Activated CD4-positive, alpha-beta T cell treated with anti-CD3 and anti-CD28 coated beads, Interleukin-2, amount 10 ng/mL, durations not matched to agents 7 days and 5 days (primary cell): ENCODE measurements at places on chromosomes 7 and 10. TPM values are rescaled to one million over a fixed set of nuclear protein-coding genes. Genes with fewer than 3 reads are reported as not detected.

- H3K27me3 ChIP-seq = peaks cover 2% of the 10 kb centered on the region
- H3K27ac ChIP-seq = no peak overlapping the region
- H3K4me1 ChIP-seq = no peaks in the 10 kb centered on the region
- DNase-seq = no peak
- H3K4me3 ChIP-seq = no peak overlapping the region
These were observed 491.9 kb upstream of the PFKP start for GRCh38 chr10:2575460-2575859.

GRCh38 chr10:125535559-125535958 lies 147.4 kb downstream of the TEX36 start:
- no peak for DNase-seq
- H3K4me3 ChIP-seq = no peak overlapping the region
- H3K4me1 ChIP-seq = no peaks in the 10 kb centered on the region
- no peaks in the 10 kb centered on the region for H3K27me3 ChIP-seq

DNA sequence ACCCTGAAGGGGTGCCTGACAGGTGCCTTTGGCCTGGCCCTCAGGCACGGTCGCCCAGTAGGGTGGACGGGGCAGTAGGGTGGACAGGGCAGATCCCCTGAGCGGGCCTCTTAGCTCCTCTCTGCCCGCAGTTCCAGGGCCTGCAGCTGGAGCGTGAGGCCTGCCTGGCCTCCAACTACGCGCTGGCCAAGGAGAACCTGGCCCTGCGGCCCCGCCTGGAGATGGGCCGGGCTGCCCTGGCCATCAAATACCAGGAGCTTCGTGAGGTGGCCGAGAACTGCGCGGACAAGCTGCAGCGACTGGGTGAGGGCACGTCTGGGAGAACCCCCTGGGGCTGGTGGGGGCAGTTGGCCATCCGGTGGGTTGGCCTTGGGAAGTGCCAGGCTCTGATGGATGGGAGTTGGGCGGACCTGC lies 1.7 kb downstream of the VPS37D start:
- H3K27me3 ChIP-seq = peaks cover 24% of the 10 kb centered on the region
- H3K27ac ChIP-seq = no peak overlapping the region
- DNase-seq = no peak
- no peak overlapping the region for H3K4me3 ChIP-seq
- no peaks in the 10 kb centered on the region for H3K36me3 ChIP-seq
- peaks cover 11% of the 10 kb centered on the region for H3K4me1 ChIP-seq

DNA sequence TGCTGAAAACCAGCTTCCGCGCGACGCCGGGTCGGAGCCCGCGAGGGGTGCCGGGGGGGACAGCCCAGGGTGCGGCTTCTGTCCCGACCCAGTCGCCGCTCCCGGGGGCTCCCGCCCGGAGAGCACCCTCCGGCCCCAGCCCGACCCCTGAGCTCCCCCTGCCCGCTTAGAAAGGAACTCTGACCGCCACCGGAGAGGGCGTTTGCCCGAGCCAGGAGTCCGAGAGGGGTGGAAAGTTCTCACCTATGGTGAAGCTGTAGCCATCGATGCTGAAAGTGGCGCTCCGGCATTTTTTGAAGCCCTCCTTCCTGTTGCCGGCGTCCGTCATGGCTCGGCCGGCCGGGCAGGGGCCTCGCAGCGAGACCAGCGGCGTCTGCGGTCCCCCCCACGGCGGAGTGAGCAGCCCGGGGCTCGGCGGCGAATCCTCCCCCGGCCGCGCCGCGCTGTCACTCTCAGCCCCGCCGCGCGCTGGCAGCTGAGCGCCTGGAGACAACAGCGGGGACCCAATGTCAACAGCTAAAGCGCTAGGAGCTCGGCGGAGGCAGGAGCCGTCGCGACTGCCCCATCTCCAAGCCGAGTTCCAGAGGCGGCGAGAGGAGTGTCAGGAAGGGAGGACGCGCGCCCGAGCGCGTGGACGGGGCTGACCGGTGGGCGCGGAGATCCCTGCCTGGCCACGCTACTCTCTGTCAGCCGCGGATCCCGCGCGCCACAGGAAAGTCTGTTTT lies 191.6 kb downstream of the LSM5 start:
- H3K27ac ChIP-seq = no peak overlapping the region
- peaks cover 9% of the 10 kb centered on the region for H3K4me1 ChIP-seq
- no peak for DNase-seq
- no peak overlapping the region for H3K4me3 ChIP-seq
- H3K36me3 ChIP-seq = no peaks in the 10 kb centered on the region

- no peaks in the 10 kb centered on the region for H3K36me3 ChIP-seq
- no peak overlapping the region for H3K27ac ChIP-seq
- H3K4me3 ChIP-seq = no peak overlapping the region
These were observed 371.9 kb downstream of the PHF14 start for GRCh38 chr7:11345621-11346020.

The FAM20C gene
- total RNA-seq = 0.47 TPM

The UCN3 gene
- not detected for total RNA-seq

The HOXA11 gene
- not detected for total RNA-seq

The SDK1 gene
- 0.17 TPM for total RNA-seq
